ENCODE measurements at places on chromosomes 7 and 10. TPM values are rescaled to one million over a fixed set of nuclear protein-coding genes. Genes with fewer than 3 reads are reported as not detected.

ZNF503 gene
- 12.1 TPM for total RNA-seq

PRSS2 gene
- total RNA-seq, result not detected

CCDC6 gene
- 58.2 TPM for total RNA-seq

STEAP1B gene
- total RNA-seq, result 3.2 TPM

HHEX gene
- 6.7 TPM for total RNA-seq

VPS37D gene
- total RNA-seq, result 3.2 TPM

C7orf25 gene
- 4.0 TPM for total RNA-seq

MLXIPL gene
- total RNA-seq, result 0.37 TPM

LIPN gene
- total RNA-seq, result not detected

AGAP9 gene
- total RNA-seq, result 7.6 TPM

IFIT1B gene
- total RNA-seq, result 2.2 TPM

UNCX gene
- total RNA-seq, result not detected

DDC gene
- total RNA-seq, result 2.0 TPM

LMTK2 gene
- 12.4 TPM for total RNA-seq

TMEM178B gene
- total RNA-seq, result 2.0 TPM

SNCG gene
- total RNA-seq, result 69.2 TPM

GIMAP8 gene
- 15.2 TPM for total RNA-seq

WDFY4 gene
- 4.9 TPM for total RNA-seq

UNC5B gene
- 12.8 TPM for total RNA-seq

OPN4 gene
- not detected for total RNA-seq

CUTC gene
- 18.1 TPM for total RNA-seq

CXCL12 gene
- total RNA-seq, result 154 TPM

LRRC17 gene
- 200 TPM for total RNA-seq

TYW1B gene
- total RNA-seq, result 4.9 TPM

NPC1L1 gene
- not detected for total RNA-seq

GNAI1 gene
- 81.2 TPM for total RNA-seq

GPC2 gene
- 3.7 TPM for total RNA-seq

NEUROG3 gene
- total RNA-seq, result not detected

HOXA10 gene
- total RNA-seq, result 23.2 TPM

CABCOCO1 gene
- 2.0 TPM for total RNA-seq

TMEM213 gene
- total RNA-seq, result not detected

Measured in urinary bladder (tissue), 4 donors.